ENCODE measurements at places on chromosomes 16 and 17.

DNA sequence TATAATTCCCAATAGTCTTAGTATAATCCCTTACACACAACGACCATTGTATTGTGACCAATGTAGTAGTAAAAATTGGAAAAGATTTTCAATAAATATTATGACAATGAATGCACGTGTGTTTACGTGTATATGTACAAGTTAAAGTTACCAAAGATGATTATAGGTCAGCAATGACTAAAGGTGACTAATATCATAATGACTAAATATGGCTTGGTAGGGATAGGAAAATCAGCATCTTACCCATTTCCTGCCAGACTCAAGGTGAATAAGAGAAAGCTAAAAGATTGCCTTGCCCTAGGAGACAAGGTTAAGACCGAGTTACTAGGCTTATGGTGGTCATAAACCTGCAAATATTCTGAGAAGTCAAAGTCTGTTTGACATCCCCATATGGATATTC lies 34.4 kb downstream of the CPD start:
- DNase-seq, result no peak

- DNase-seq, result peak; percentile 48
Measured at GRCh38 chr16:88478889-88479792, 26.1 kb downstream of the ZFPM1 start.

DNA sequence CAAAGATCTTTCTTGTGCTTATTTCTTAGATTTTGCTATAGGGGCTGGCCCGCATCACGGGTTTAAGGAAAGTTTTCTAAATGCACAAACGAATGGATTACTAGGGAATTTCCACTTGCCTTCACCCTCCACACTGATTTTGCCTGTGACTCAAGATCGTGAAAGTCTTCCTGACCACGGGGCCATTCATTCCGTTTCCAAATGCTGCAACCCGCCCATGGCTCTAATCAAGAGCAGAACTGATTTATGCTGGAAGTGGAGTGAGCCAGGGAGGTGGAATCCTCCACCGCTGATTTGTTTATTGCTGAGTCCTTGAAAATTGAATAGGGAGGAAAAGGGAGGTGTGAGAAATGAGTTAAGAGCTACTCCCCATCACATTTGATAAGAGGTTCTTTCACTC lies 52.4 kb downstream of the CA10 start:
- no peak for DNase-seq

- no peak for DNase-seq
Measured at GRCh38 chr17:9900044-9900594, 5.0 kb downstream of the RCVRN start.

DNA sequence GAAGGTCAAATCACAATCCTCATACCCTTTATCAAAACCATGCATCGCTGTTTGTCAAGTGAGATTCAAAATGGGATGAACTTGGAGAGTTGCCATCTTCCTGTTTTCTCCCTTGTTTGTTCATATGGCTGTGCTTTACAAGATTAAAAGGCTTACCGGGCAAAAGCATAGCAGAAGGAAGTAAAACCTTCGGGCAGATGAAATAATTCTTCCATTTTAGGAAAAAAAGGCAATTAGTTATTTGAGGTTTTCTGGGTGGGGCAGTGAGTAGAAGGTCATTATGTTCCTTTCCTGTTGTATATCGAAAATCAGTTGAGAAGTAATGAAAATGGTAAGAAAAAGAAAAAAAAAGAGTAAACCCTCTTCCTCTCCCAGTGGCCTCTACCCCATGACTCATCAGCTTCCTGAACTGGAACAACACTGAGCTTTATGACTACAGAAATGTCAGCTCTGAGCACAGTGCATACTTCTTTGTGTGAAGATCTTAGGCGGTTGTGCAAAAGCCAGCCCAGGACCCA lies 369.2 kb downstream of the CDH13 start:
- no peak for DNase-seq

- DNase-seq, result no peak
Measured at GRCh38 chr17:4082136-4082924, 60.5 kb downstream of the ZZEF1 start.

GRCh38 chr17:63538693-63539595 lies 11.3 kb upstream of the DCAF7 start:
- no peak for DNase-seq

GRCh38 chr16:17590711-17591654 lies 120.2 kb upstream of the XYLT1 start:
- DNase-seq, result no peak
